ENCODE measurements at places on chromosomes 2 and 18.

GRCh38 chr2:169598982-169599381 is 14.8 kb downstream of the PPIG start:
- DNase-seq: no peak

GRCh38 chr18:32767400-32767799 is 5.4 kb downstream of the KLHL14 start:
- DNase-seq: no peak

- peak; percentile 45 for DNase-seq
Measured at GRCh38 chr2:54680397-54681041, 42.9 kb upstream of the EML6 start.

DNA sequence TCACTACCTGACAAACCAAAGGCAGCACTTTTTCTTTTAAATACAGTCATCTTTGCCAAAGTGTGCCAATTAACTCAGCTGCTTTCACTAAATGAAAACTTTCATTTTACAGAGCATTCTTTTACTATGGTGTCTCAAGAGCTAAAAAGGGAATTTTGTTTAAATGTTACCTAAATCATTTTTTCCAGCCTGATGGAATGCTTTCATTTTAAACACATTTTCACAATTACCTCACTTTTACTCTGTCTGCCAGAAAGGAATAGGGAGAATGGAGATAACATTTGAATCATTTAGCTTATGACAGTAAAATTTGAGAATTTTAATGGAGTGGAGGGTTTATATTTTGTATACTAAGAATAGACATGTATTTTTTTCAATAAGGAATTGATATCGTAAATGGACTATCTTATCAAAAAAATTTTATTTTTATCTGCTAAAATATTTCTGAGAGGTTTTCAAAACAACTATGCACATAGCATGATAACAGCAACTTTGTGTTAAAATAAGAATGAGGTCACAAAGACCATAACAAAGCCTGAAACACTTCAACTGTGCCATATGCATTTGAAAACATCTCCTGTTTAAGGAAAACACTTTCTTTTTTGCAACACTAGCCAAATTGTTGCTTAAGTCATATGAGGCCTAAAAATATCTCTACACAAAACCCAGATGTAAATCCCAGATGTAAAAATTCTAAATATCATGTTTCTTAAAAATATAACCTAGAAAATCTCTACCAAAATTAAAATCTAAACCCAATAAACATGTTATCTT is 769.9 kb upstream of the FSHR start:
- DNase-seq: no peak

GRCh38 chr2:70776266-70776665 is 8.3 kb upstream of the ADD2 start:
- no peak for DNase-seq

GRCh38 chr2:159609811-159610549 is 6.4 kb downstream of the BAZ2B start:
- no peak for DNase-seq

- no peak for DNase-seq
Measured at GRCh38 chr2:214740867-214741395, 68.6 kb downstream of the BARD1 start.

GRCh38 chr2:127860130-127860529 is 2.2 kb upstream of the POLR2D start:
- no peak for DNase-seq

DNA sequence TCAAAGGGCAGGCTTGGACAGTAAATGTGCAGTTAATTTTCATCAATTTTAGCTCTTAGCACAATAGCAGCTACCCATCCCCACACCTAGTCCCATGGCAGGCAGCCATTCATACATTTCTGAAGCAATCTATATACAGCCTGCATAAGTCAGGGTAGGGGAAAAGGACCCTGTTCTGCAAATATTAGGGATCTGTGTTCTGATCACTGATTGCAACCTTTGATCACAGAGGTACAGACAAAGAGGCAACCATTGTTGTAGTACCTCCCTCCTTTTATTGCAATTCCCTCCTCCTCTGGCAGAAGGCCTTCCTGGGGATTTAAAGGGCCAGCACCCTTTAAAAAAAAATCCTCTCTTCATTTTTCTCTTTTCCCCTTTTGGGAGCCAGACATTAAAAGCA is 58.3 kb downstream of the KANSL1L start:
- no peak for DNase-seq

DNA sequence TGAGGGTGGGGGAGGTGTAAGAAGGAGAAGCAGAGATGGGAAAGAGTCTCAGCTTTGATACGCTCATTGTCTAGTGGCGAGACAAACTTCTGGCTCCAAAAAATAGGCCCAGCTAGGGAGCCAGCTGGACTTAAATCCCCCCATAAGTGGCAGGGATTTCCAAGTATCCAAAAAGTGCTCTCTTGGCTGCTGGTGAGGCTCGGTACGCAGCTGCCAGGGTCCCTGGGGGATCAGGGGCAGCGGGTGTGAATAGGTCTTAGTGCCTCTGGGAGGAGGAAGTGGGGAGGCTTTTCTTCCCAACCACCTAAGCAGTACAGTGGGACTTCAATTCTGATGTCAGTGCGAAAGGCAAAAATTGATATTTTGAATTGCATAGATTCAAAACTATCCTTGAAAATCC is 73.5 kb downstream of the ALK start:
- no peak for DNase-seq

- DNase-seq: no peak
Measured at GRCh38 chr2:174599310-174599921, 1.8 kb upstream of the WIPF1 start.

DNA sequence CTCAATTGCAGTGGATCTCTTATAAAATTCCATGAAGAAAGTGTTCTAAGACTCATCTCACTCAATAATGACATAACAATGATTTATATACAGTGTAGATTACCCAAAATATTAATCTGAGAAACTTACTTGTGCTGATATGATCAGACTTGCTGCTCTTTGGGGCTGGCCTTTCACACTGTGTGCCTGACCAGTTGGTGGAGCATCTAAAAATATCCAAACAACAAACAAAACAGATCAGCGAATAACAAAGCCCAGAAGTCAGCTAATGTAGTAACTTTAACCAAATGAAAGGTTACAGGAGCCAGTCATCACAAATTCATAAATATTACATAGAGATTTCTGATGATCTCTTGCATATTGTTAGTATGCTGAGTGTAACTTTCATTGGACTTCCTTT is 1466.8 kb upstream of the NXPH2 start:
- no peak for DNase-seq

DNA sequence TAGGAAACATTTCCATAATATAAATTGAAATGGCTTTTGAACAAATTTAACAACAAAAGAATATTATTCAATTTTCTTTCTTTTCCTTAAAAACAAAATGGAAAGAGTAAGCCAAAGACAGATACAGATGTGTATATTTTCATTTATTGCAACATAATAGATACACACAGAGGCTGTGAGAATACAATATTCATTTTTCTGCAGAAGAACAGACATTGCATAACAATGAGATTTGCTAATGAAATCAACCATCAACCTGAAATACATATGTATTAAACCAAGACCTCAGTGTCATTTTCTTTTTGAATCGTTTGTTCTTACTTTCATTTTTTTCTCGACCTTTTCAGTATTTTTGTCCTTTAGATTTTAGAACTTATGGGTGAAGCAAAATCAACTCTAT is 95.1 kb downstream of the BAZ2B start:
- no peak for DNase-seq

- no peak for DNase-seq
Measured at GRCh38 chr2:177252808-177253531, 11.6 kb downstream of the NFE2L2 start.

DNA sequence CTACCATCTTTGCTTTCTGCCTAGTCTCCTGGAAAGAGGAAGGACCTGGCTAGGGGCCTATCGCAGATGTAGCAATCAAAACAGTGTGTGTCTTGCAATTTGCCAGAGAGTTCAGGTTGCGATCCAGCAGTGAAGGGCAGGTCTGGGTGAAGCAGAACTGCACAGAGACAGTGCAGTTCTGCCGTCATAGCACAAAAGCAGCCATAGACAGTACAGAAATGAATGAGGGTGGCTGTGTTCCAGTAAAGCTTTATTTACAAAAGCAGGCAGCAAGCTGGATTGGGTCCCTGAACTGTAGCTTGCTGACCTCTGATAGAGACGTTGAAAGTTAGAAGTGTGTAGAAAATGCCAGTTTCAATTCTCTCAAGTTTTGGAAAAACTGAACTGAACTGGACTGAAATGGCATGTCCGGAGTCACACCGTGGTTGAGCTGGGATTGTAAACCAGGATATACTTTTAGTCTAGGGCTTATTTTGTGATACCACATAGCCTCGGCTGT is 186.8 kb downstream of the LTBP1 start:
- DNase-seq: no peak

DNA sequence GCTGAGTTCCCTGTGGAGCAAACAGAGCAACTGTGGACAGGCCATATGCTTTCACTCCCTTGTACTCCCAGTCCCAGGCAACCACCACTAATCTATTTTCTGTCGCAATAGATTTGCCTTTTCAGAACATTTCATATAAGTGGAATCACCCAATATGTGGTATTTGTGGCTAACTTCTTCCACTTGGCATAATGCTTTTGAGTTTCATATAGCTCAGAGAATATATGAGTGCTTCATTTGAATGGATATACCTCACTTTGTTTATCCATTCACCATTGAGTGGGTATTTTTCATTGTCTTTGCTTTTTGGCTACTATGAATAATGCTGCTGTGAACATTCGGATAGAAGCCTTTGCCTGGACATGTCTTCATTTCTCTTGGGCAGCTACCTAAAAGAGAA is 151.9 kb downstream of the CERS6 start:
- DNase-seq: no peak

- DNase-seq: no peak
Measured at GRCh38 chr2:1773883-1774282, 29.6 kb upstream of the PXDN start.

- DNase-seq: no peak
Measured at GRCh38 chr2:131146231-131146630, 41.1 kb downstream of the PLEKHB2 start.

- no peak for DNase-seq
Measured at GRCh38 chr2:96115631-96116423, 544 bp downstream of the ADRA2B start.

- no peak for DNase-seq
Measured at GRCh38 chr2:28354920-28355520, 37.6 kb upstream of the FOSL2 start.

- no peak for DNase-seq
Measured at GRCh38 chr2:44942304-44943030, 965 bp downstream of the SIX3 start.

DNA sequence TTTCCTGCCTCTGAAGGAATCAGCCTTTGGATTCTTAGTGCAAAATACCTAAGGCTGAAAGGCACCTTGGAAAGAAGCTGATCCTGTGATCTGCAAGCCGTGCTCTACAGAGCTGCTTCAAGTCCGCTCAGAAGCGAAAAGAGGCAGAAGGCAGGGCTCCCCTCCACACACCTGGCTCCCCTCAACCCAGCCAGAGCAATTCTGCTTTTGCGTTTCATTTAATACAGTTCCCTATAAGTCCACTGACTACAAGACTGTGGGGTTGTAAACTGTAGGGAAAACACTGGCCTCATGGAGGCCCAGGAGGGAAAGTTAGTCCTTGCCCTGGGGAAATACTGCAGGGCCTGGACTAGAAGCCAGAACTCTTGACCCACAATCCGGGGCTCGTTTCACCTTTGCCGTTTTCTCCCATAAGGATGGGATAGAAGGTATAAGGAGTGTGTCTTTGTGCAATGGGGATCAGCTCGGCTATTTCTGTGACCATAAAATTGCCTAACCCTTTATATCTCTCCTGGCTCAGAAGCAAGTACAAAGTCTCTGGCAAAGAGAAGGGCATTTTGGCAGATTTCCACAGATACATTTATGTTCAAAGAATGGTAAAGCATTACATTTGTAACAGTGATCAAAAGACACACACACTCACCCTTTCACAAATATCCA is 95.8 kb upstream of the TEX51 start:
- no peak for DNase-seq

DNA sequence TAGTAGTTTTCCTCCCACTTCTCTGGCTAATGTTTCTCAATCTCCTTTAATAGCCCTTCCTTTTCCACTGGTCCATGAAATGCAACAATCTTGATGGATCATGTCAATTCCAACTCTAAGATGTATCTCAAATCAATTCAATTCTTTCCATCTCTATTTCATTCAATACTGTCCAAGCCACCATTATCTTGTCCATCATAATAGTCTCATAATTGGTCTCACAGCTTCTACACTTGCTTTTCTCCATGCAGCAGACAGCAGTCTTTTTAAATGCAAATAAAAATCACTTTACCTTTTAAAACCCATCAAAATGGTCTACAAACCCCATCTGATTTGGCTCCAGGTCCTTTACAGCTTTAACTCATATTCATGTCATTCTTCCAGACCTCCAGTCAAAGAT is 226.6 kb downstream of the EPHA4 start:
- DNase-seq: no peak

DNA sequence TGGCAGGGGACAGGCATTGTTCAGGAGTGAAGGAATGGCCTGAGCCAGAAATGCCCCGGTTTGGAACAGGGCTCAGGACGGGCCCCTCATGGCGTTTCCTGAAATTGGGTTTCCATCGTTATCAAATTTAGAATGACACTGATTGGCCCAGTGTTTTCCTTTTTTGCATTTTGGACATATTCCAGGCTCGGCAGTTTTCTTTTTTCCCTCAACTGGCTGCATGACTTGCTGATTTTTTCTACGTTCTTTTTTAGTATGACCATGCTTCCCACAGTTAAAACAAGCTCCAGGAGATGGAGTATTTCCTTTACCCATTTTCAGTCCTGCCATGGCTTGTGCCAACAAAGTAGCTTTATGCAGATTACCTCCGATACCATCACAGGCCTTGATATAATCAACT is 20.4 kb upstream of the LYG2 start:
- DNase-seq: no peak

GRCh38 chr2:146844226-146844990 is 1000.4 kb upstream of the ACVR2A start:
- peak; percentile 45 for DNase-seq

DNA sequence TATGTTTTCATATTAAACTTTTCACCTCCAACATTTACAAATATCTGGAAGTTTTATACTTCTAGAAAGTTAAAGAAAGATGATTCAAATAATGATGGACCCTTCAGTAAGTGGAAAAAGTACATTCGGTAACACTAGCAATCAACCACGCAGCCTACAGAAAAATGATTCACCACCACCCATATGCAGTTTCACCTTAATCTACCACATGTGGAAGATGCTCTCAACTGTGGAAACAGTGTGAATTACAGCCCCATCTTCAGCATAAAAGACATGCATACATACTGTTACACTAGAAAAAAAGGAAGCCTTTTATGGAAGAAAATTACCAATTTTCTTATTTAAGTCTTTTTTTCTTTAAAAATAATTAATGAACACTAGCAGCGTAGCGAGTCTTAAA is 1.1 kb downstream of the SLC38A11 start:
- no peak for DNase-seq
